ENCODE measurements at places on chromosomes 7 and 10.

DNA sequence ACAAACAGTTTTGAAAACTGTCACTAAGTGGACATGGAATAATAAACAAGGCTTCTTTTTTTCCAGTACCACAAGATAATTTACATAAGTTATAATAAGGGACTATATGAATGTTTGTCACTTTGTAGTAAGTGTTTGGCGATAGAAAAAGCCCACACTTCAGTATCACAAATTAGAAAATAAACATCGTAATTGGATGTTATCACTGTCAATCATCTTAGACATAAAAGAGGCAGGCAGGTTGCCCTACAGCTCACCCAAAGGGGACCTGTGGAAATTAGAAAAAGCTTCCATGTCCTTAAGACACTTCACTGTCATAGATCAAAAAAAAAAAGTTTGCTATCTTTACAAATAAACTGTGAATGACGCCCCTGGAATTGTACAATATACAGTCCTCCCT lies 3.6 kb upstream of the NOC3L start:
- DNase-seq, result no peak
- no peak overlapping the region for H3K4me3 ChIP-seq
- no peaks in the 10 kb centered on the region for H3K36me3 ChIP-seq
- H3K27me3 ChIP-seq, result no peaks in the 10 kb centered on the region
- H3K4me1 ChIP-seq, result peaks cover 10% of the 10 kb centered on the region

DNA sequence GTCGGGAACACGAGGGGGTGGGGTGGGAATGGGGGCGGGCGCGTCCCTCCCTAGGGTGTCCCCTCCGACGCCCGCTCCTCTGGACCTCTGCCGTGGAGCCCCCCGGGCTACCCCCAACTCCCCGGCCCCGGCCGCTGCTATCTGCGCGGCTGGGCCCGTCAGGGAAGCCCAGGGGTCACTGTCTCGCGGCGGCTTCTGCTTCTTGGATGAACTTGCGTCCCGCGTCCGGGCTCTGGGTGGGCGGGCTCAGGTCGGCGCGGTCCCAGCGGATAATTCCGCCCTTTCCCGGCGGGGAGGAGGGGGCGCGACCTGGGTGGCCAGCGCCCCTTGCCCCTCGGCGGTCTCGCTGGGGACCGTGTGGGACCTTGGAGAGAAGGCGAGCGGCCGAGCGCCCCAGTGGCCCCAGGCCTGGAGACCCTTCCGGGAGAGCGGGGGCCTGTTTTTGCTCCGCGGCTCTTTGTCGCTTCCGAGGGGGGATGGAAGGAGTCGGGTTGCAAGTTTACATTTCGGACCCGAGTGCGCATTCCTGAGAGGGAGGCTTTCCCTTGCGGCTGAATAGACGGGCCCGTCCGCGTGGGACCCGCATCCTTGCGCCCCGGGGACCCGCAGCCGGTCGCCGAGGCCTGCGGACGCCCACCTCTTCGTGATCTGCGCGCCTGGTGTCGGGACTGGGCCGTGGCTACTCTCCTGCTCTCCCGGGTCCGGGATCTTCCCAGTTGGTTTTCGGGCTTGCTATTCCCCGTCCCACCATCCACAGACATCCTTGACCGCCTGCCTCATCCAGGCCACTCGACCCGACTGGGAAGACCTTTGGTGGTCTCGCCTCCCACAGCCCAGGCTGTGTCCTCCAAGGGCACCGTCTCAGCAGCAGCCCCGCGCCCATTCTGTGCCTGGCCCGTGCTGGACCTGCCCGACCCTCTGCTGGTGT lies 812 bp downstream of the DOCK1 start:
- no peaks in the 10 kb centered on the region for H3K36me3 ChIP-seq
- H3K27me3 ChIP-seq, result peaks cover 4% of the 10 kb centered on the region
- no peak for DNase-seq
- no peak overlapping the region for H3K4me3 ChIP-seq

DNA sequence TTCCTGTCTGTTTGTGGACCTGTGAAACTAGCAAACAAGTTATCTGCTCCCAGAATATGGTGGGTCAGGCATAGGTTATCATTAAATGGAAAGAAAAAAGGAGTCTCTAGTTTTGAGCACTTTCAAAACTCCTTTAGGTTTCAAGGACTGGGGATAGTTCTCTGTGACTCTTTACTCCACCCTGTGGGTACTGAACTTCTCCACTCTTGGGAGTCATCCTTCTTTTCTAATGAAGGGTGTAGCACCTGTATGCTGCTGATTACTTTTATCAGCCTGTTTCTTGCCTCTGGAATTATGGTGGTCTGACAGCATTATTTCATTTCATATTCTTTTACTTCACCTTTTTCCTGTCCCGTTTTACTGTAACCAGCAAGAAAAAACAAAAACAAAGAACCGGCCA lies 6.7 kb downstream of the GNAI1 start:
- H3K27me3 ChIP-seq, result no peaks in the 10 kb centered on the region
- DNase-seq, result no peak
- H3K36me3 ChIP-seq, result no peaks in the 10 kb centered on the region

GRCh38 chr10:127195571-127196281 lies 665 bp downstream of the INSYN2A start:
- no peaks in the 10 kb centered on the region for H3K36me3 ChIP-seq
- H3K27me3 ChIP-seq, result peaks cover 10% of the 10 kb centered on the region
- no peaks in the 10 kb centered on the region for H3K4me1 ChIP-seq
- DNase-seq, result no peak

DNA sequence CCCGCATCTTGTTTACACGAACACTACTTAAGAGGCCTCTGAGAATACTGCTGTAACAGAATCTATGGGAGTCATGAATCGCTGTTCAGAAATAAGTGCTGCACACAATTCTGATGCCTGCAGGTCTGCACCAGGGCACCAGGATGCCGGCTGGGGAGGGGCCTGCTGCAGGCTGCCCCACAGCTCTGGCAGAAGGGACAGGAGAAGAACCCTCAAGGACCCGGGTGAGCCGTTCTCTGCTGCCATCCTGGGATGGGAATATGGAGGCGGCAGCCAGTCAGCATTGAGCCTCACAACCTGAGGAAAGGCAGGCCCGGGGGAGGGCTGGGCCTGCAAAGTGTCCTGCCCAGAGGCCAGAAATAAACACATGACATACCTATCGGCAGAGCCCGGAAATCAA lies 11.2 kb downstream of the TUBGCP2 start:
- H3K4me1 ChIP-seq, result no peaks in the 10 kb centered on the region
- no peak overlapping the region for H3K4me3 ChIP-seq
- H3K36me3 ChIP-seq, result peaks cover 92% of the 10 kb centered on the region
- H3K27me3 ChIP-seq, result no peaks in the 10 kb centered on the region
- no peak for DNase-seq
- H3K27ac ChIP-seq, result no peak overlapping the region

GRCh38 chr7:42029405-42029804 lies 207.6 kb downstream of the GLI3 start:
- no peaks in the 10 kb centered on the region for H3K4me1 ChIP-seq
- no peak overlapping the region for H3K4me3 ChIP-seq
- no peaks in the 10 kb centered on the region for H3K36me3 ChIP-seq
- no peak for DNase-seq

- no peak for DNase-seq
- H3K4me1 ChIP-seq, result peaks cover 8% of the 10 kb centered on the region
- no peak overlapping the region for H3K4me3 ChIP-seq
- no peak overlapping the region for H3K27ac ChIP-seq
These were observed 887 bp downstream of the COL13A1 start for GRCh38 chr10:69802424-69803161.

DNA sequence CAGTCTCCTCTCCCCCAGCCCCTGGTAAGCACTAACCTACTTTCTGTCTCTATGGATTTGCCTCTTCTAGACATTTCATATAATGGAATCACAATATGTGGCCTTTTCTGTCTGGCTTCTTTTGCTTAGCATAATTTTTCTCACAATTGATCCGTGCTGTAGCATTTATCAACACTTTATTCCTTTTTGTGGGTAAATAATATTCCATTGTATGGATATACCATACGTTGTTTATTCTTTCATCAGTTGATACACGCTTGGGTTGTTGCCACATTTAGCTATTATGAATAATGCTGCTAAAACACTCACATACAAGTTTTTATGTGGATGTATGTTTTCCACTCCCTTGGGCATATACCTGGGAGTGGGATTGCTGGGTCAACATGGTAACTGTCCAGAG lies 25.8 kb downstream of the MCM10 start:
- no peaks in the 10 kb centered on the region for H3K27me3 ChIP-seq
- no peaks in the 10 kb centered on the region for H3K4me1 ChIP-seq
- no peak overlapping the region for H3K4me3 ChIP-seq
- H3K27ac ChIP-seq, result no peak overlapping the region
- no peaks in the 10 kb centered on the region for H3K36me3 ChIP-seq

GRCh38 chr7:132023466-132023865 lies 467.0 kb upstream of the PODXL start:
- no peak overlapping the region for H3K27ac ChIP-seq
- no peak overlapping the region for H3K4me3 ChIP-seq
- H3K27me3 ChIP-seq, result no peaks in the 10 kb centered on the region
- no peaks in the 10 kb centered on the region for H3K4me1 ChIP-seq
- no peaks in the 10 kb centered on the region for H3K36me3 ChIP-seq

- no peaks in the 10 kb centered on the region for H3K27me3 ChIP-seq
- DNase-seq, result no peak
- H3K4me1 ChIP-seq, result no peaks in the 10 kb centered on the region
- no peak overlapping the region for H3K4me3 ChIP-seq
- no peak overlapping the region for H3K27ac ChIP-seq
These were observed 10.7 kb downstream of the CUTC start for GRCh38 chr10:99742701-99743100.

DNA sequence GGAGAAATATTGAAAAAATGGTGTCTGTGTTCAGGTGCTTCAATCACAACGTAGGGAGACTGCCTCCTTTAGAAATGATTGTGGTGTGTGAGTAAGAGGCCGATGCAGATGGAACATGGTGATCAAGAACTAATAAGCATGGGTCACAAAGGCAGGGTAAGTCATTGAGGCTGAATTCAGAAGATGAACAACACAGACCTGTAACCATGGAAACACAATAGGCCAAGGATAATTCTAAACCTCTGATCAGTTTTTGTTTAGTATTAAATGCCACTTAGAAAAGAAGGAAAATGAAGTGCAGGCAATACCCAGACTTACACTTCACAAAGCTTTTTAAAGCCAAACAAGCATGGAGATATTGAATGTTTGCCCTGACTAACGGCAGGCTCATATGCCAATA lies 32.8 kb upstream of the TAS2R16 start:
- H3K27ac ChIP-seq, result no peak overlapping the region
- H3K4me3 ChIP-seq, result no peak overlapping the region
- DNase-seq, result no peak
- H3K36me3 ChIP-seq, result no peaks in the 10 kb centered on the region
- H3K4me1 ChIP-seq, result no peaks in the 10 kb centered on the region

DNA sequence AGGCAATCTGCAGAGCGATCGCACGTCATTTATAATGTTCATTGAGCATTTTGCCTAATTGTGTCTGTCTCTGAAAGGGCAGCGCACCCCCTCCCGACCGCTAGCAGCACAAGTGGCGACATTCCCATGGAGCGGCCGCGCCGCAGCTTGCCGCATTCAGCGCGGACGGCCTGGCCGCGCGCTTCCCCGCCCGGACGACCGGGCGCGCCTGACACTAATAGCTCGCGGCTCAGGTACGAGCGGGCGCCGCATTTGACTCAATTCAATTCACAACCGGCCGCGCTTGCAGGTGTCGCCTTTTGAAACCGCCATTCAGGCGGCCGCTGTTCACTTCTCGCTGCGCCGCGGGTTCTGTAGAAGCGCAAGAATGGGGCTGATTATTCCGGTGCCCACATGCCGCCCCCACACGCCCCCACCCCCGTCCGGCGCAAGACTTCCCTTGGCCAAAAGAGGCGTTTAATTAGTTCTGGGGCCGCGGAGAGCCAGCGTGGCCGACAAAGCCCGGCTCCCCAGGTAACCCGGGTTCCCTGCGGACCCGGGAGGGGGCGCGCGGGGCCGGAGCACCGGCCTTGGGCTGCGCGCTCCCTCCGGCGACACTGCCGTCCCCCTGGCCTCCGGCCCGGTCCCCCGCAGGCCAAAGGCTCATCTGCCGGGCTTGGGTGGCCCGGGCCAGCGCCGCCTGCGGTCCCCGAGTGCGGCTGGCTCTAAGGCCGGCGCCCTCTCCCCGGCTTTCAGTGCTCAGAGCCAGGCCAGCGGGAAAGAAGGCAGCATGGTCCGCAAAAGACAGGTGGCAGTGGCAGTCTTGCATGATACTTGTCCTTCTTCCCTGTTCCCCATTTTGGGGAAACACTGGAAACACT lies 18.7 kb upstream of the PTF1A start:
- H3K4me3 ChIP-seq, result no peak overlapping the region
- peaks cover 11% of the 10 kb centered on the region for H3K27me3 ChIP-seq
- H3K4me1 ChIP-seq, result no peaks in the 10 kb centered on the region

DNA sequence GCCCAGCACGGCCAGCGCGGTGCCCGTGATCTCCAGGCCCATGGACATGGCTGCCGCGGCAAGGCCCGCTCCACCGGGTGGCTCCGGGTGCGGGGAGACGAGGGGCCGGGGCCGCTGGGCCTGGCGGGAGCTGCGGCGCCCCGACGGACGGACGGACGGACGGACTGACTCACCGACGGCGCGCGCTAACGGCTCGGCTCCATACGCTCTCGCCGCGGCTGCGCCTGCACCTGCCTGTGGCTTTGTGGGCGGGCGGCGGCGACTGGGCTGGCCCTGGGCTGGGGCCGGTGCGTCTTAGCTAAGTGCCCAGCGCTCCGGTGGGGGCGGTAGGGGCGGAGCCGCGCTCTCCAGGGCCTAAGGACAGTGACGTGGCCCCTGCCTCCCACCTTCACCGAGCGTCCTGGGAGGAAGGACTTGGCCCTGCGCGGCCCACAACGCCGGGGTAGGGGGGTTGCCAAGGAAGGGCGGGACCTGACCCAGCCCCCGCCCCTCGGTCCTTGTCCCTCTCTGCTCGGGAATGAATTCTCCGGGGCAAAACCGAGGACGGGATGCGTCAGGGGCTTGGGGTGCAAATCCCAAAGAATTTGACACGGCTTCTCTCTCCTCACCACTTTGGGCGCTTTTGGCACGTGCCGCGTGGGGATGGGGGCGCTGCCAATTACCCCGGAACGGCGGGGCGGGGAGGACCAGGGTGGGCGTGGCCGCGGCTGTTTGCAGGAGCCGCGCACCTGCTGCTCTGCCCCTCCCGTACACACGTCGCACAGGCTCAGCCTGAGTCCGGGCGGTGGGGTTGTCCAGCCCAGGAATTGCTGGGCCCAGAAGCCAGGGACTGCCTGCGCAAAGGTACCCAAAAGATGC lies at the start of gene CLDN3:
Gene CLDN3 (minus strand): TSS at position 269 of the 858 bp plus-strand sequence. CDS start 221 bp downstream, at position 48.
- no peak for DNase-seq
- peaks cover 7% of the 10 kb centered on the region for H3K4me1 ChIP-seq
- H3K27ac ChIP-seq, result no peak within 1 kb of the TSS
- H3K4me3 ChIP-seq, result peak within 1 kb of the TSS; percentile 15
- peaks cover 22% of the 10 kb centered on the region for H3K27me3 ChIP-seq
- H3K36me3 ChIP-seq, result no peaks in the 10 kb centered on the region

DNA sequence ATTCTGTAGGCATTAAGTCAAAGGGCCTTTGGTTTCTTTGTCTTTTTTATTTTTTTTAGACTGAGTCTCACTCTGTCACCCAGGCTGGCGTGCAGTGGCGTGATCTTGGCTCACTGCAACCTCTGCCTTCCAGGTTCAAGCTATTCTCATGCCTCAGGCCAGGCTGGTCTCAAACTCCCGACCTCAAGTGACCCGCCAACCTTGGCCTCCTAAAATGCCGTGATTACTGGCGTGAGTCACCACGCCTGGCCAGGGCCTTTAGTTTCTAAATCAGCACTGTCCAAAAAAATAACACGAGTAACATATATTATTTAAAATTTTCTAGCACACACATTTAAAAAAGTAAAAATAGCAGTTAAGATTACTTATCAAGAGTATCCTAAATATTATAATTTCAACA lies 11.1 kb upstream of the ACSL5 start:
- no peaks in the 10 kb centered on the region for H3K27me3 ChIP-seq
- H3K36me3 ChIP-seq, result no peaks in the 10 kb centered on the region
- DNase-seq, result no peak
- no peak overlapping the region for H3K27ac ChIP-seq

GRCh38 chr10:86657396-86658011 lies 3.2 kb downstream of the OPN4 start:
- no peaks in the 10 kb centered on the region for H3K27me3 ChIP-seq
- H3K4me1 ChIP-seq, result no peaks in the 10 kb centered on the region
- H3K27ac ChIP-seq, result no peak overlapping the region
- no peak overlapping the region for H3K4me3 ChIP-seq
- DNase-seq, result no peak

All from effector memory CD4-positive, alpha-beta T cell (primary cell).